Stimulated activated CD4-positive, alpha-beta T cell treated with anti-CD3 and anti-CD28 coated beads, TNF-alpha, amount 100 ng/mL, for 4 hours (primary cell): ENCODE measurements at places on chromosomes 2 and 18.

DNA sequence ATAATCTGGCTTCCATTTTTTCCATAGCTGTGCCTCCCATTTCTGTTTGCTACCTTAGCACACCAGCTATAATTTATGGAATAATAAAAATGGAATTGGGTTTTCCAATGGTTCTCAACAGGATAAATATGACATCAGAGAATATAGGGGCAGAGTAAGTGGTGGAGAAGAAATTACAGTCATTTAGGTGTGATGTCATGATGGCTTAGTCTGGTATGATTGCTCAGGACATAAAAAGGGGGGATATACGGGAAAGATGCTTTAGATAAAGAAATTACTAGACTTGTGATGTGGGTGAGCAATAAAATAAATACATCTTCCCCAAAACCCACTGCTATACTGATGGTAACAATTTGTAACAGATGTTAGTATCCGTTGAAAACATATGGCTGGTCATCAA, 21.6 kb upstream of the KIF5C start:
- no peak for DNase-seq

GRCh38 chr2:236021499-236022057, 146.6 kb downstream of the GBX2 start:
- DNase-seq = no peak

- no peak for DNase-seq
Measured at GRCh38 chr2:226251661-226252060, 548.0 kb downstream of the IRS1 start.

DNA sequence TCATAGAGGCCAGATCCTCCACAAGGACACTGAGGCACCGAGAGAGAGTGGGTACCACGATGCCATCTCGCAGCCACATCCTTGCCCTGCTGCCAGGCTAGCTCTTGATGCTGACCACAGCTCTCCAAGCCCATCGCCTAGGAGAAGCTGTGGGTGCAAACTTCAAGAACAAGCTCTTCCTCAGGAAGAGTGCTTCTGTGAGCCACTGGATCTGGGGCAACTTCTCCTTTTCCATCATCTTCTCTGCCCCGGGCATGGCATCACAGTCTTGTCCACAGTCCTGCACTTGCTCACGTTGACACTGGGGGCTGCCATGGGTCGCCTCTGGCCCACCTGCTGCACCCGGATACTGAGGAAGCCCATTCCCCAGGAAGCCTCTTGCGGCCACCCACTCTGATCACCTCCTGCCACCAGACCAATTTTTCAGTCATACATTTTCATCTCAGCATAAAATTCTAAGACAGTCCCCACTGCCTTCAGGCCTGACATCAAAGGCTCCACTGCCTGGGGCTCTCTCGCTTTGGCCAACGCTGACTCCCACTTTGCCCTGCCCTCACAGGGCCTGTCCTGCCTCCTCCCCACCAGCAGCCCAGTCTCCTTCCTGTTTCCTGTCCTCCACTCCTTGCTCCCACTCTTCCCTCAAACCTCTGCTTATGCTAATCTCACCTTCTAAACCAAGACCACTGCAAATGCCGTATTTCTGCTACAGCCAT, 243.9 kb downstream of the AFF3 start:
- DNase-seq = no peak

DNA sequence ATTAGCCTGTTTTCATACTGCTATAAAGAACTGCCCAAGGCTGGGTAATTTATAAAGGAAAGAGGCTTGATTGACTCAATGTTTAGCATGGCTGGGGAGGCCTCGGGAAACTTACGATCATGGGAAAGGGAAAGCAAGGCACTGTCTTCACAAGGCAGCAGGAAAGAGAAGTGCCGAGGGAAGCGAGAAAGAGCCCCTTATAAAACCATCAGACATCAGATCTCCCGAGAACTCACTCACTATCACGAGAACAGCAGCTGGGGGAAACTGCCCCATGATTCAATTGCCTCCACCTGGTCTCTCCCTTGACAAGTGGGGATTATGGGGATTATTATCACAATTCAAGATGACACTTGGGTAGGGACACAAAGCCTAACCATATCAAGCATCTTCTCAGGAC, 23.3 kb downstream of the RHOB start:
- DNase-seq = no peak

DNA sequence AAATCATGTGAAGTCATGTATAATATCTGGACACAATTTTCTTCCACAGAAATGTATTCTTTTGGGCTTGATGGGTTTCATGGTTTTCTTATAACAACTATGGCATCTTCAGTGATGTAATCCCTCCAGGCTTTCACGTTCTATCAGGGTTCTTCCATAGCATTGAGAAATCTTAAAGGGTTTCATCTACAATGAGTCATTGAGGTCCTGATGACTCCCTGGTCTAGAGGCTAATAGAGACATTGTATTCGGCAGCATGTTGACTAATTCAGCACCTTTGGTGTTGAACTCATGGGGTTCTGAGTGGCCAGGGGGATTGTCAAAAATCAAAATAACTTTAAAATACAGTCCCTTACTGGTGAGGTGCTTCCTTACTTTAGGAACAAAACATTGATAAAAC, 614.0 kb upstream of the CRIM1 start:
- DNase-seq = no peak

GRCh38 chr2:53826587-53827397, 33.0 kb downstream of the GPR75 start:
- DNase-seq = no peak

DNA sequence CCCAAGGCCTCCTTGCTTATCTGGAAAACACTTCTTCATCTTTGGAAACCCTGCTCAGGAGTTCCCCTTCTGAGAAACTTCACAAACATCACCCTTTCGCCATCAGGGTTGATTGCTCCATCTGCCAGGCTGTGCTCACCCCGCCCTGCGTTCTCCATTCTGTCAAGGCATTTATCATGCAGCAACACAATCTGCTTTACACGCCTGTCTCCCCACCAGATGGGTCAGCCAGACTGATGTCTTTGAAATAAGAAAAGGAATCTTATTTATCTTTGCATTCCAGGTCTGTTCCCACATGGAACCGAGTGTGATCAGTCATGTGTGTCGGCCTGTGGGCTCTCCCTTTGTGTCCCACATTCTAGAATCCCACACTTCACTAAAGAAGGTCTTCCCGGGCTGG, 110.0 kb upstream of the ARL4C start:
- DNase-seq = no peak

DNA sequence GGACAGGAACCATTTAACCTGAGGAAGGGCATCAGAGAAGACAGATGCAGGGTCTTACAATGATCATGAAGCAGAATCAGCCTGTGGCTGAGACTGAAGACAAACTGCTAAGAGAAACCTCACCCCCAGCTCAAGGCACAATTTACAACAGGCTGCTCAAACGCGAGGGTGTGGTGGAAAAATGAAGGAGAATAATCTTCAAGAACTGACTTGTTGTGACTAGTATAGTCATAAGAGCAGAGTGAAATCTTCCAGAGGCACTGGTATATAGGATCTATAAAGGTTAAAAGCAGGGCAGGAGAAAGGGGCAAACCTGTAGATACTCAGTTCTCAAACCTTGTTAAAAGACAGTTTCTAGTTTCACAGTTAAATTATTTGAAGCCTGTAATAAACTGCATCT, 1155.8 kb upstream of the TMEFF2 start:
- no peak for DNase-seq

GRCh38 chr2:193467276-193467987, 1272.7 kb upstream of the TMEFF2 start:
- DNase-seq = no peak

GRCh38 chr2:56268856-56269255, 85.1 kb downstream of the CCDC85A start:
- DNase-seq = no peak

GRCh38 chr2:172457536-172457935, 30.1 kb downstream of the ITGA6 start:
- DNase-seq = no peak

GRCh38 chr2:10668402-10669012, 21.3 kb downstream of the NOL10 start:
- DNase-seq = no peak

GRCh38 chr2:101723371-101724124, 26.0 kb downstream of the MAP4K4 start:
- no peak for DNase-seq

DNA sequence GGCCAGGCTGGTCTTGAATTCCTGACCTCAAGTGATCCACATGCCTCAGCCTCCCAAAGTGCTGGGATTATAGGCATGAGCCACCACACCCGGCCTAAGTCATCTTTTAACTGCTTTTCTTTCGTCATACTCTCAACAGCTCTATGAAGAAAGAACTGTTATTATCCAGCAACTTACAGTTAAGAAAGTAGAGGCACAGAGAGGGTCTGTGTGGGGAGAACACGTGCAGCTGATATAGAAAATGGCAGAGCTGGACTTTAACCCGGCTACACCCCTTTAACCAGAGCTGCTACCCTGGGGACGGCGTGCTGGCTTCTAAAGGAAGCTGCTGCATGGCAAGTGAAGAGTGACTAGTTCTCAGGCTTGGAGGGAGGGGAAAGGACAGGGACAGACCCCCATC, 25.5 kb downstream of the IGFBP2 start:
- no peak for DNase-seq

- DNase-seq = no peak
Measured at GRCh38 chr2:205988274-205988673, 97.7 kb downstream of the INO80D start.

DNA sequence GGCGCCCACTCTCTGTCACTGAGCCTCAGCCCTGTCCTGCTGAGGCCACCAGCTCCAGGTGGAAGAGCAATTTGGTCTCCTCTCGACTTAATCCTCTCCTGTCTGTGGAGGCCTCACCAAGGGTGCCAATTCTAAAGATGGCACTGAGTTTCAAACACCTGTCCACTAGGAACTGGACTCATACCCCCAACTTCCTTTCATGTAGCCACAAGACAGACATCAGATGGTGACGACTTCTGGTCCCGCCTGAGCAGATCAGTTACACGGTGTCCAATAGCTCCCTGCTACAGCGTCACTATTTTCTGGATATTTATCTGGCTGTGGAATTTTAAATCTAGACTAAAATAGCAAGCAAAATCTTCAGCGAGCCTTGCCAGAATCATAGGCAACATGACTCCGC, 24.5 kb upstream of the SP5 start:
- no peak for DNase-seq

- DNase-seq = no peak
Measured at GRCh38 chr18:37304012-37304680, 261.5 kb downstream of the CELF4 start.

- DNase-seq = no peak
Measured at GRCh38 chr2:60958800-60959199, 58.7 kb upstream of the PEX13 start.

- no peak for DNase-seq
Measured at GRCh38 chr2:61439241-61440002, 31.5 kb downstream of the USP34 start.

DNA sequence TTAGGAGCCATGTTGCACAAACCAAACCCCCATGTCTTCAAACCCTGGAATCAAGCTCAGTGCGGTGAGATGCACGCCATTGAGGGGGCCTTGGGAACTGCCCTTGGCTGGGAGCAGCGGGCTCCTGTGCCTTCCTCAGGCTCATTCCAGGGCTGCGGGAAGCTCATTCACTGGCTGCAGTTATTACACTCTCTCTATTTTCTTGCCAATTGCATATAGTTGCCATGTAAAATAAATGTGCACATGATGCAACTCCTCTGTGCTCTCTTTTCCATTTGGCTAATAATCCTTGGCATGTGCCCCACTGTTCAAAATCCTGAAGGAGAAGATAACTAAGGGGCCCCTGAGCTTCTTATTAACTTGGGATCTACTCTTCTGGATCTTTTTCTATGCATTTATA, 74.7 kb downstream of the KCTD1 start:
- DNase-seq = no peak

- no peak for DNase-seq
Measured at GRCh38 chr18:57950542-57950941, 93.5 kb upstream of the NEDD4L start.

DNA sequence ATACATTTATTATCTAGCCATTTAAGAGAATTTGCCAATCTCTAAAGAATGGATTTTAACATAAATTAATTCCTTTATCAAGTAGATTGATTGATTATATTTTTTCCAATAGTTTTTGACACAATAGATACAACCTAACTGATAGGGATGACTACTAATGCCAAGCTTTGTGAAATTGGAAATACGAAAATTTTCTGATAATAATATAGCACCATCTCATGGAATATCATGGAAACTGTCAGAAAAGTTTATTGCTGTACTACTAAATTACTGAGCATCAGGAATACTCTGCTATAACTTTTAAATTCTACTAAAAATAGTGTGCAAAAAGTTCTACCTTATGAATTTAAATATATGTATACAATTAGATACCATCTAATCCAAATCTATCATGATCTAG, 101.8 kb upstream of the MAP2 start:
- DNase-seq = no peak

DNA sequence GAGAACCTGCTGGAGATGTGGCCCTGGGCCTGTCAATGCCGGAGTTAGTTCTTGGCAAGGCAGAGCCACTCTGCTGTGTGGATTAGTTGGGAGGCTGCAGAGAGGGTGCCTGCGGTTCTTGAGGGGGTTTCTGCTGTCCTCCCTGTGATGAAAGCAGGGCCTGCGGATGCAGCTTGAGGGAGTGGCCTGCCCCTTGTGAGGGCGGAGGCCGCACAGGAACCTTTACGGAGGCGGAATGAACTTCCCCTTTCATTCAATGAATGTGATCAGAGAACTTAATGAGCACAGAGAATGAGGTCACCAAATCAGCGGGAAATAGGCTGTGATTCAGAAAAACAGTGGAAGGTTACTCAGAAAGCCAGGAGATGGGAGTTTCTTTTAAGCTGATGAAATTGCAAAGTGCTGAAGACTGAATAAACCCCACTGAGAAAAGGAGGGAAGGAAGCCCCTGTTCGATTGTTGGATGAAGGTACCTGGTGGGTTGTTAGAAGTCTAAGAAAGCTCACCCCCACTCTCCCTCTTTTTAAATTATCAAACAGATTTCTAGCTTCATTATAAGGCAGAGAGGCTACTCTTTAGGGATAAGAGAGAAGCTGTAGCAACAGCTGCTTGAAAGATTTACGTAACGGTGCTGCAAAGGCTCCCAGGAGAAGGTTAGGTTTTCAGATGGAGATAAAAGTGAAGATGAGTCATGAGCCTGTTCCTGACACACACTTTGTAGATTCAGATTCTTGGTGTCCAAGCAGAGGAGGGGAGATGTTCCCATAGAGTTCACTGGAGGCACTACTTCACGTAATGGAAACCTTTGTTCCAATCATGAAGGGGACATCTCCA, 47.4 kb downstream of the VWA3B start:
- DNase-seq = no peak

- no peak for DNase-seq
Measured at GRCh38 chr2:4549666-4550210, 846.4 kb downstream of the DCDC2C start.
